CD8-positive, alpha-beta T cell (primary cell): ENCODE measurements at places on chromosomes 11 and 22.

GRCh38 chr11:66604155-66604554 is 11.2 kb downstream of the CCS start:
- no peak for DNase-seq

DNA sequence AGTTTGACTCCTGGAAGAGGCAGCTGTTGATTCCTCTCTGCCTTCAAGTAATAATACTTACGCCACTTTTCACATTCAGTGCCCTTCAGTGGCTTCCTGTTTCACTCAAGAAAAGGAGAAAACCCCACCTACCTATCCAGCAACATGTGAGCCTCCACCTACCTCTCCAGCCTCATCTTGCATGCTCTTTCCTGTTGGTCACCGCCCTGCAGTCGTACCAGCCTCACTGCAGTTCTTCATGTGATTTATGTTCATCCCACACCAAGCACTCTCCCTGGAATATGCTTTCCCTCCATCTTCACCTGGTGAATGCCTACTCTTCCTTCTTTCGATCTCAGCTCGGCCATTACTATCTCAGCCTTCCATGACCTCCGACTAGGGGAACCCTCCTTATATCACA is 21.8 kb upstream of the YWHAH start:
- DNase-seq: no peak

DNA sequence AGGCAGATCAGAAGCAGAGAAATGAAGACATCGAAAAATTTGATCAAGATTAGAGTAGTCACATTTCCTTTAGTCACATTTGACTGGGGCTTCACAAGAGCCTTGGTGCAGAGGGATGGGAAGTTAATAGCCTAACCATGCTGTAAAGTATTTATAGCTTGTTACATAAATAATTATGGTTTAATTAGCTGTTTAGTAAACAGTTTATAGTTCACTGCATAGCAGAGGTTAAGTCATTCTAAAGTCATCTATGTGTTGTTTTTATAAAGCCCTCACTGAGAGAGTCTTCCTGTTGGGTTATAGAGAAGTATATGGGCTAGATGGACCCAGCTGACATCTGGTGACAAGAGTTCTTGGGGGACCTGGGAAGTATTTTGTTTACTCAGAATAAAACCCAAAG is 47.1 kb downstream of the INSC start:
- no peak for DNase-seq

- peak; percentile 60 for DNase-seq
Observed at GRCh38 chr11:90204832-90205646, 17.8 kb downstream of the CHORDC1 start.

DNA sequence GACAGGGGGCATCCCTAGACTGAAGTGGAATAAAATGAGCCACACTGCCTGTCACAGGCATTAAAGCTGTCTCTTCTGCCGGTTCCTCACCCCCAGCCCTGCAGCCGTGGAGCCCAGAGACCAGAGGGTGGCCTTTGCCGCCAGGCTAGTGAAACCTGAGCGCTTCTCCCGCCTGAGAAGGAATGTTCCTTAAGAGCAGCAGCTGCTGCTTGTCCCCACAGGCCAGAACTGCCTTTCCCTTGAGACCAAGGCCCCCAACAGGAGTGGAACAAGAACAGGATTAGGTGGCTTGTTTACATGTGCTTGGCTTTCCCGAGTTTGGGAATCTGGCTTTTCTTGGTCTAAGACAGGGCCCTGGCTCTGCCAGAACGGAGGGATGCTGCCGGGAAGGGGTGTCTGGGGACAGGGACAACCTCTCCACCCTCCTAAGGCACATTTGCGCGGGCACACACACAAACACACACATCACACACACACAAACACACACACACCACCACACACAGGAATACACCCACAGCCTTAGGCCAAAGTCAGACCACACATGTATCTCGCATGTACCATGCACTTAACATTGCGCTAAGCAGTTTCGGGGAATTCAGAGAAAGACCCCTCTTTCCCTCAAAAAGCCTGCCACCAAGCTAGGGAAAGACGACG is 91.8 kb downstream of the FEZ1 start:
- DNase-seq: no peak

DNA sequence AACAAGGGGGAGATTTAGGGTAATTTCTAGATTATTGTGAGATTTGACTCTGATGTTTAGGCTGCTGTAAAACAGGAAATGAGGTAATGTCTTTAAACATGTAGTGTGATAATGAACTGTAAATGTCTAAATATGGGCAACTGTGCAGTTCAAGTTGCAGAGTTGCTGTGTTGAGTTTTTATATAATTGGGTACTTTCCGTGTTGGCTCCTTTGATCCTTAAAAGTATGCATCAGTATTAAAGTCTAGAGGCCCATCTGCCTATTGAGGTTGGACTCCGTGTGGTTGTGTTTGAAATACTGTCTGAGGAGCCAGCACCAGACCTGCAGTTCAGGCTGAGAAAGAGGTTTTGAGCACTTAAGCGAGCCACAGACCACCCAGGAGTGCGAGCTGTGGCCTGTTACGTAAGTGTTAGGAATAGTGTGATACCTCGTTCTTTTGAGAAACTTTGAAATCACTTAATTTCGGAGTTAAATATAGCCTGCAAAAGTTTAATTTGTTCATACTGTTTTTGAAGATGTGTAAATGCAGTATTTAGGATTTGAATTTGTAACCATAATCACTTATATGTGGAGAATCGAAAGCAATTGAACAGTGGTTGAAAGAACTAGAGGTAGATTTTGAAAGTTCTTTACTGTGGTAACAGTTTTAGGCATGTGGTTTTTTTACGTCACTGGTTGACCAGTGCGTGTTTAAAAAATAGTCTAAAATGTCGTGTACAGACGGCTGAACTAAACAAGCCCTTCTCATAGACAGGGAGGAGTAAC is 9.0 kb downstream of the FAM118A start:
- peak; percentile 62 for DNase-seq

GRCh38 chr11:19025481-19026406 is 34.8 kb downstream of the MRGPRX2 start:
- DNase-seq: no peak

DNA sequence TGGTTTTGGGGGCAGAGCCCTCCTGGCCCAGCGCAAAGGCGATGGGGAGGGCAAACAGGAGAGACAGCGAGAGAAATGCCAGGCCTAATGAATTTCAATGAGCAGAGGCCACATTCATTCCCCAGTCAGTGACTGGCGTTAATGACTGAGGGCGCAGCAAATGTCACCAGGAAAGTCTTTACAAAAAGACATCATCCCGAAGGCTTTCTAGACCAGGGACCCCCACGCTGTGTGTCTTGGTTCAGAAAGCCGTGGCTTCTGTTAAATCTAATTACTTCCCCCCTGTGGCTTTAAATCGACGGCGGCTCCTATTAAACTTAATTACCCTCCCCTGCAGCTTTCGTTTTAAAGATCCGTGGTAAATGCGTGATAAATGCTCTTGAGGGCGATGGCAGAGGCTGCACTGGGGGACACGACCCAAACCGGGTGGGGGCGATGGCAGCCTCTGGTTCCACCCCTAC is 1.6 kb upstream of the FGF19 start:
- no peak for DNase-seq

DNA sequence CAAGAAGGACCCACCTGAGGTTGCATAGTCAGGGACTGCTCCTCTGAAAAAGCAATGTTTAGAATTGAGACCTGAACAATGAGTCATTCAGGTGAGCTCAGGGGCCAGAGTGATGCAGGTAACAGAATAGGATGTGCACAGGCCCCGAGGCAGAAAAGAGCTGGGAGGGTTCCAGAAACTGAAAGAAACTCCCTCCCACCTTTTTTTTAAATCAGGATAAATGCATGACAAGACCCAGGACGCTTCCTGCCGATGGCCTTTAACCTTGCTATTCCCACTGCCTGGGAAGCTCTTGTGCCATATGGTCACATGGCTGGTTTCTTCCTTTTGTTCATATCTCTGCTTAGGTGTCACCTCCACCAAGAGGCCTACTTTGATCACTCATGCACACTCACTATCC is 214.2 kb upstream of the ZBED5 start:
- no peak for DNase-seq

- no peak for DNase-seq
Observed at GRCh38 chr22:31995807-31996206, 47.3 kb upstream of the SLC5A1 start.

GRCh38 chr11:125464270-125464662 is 31.8 kb downstream of the FEZ1 start:
- DNase-seq: no peak

- no peak for DNase-seq
Observed at GRCh38 chr11:45319077-45319476, 32.9 kb upstream of the SYT13 start.

DNA sequence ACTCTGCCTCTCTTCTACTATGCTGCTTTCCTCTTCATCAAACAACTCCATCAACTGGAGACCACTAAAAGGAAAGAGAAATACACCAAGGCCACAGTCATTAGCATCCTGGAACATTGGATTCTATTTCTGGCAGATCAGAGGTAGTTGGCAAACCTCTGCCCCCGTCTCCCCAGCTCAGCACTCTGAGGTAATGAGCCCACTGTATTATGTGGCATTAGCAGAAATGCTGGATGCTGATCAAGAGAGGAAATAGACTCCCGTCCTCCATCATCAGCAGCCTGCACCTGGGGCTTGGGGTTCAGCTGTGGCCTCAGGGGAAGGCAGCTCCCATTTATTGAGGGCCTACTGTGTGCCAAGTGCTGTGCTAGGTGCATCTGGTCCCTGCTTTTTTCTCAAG is 9.0 kb upstream of the RASD2 start:
- no peak for DNase-seq

DNA sequence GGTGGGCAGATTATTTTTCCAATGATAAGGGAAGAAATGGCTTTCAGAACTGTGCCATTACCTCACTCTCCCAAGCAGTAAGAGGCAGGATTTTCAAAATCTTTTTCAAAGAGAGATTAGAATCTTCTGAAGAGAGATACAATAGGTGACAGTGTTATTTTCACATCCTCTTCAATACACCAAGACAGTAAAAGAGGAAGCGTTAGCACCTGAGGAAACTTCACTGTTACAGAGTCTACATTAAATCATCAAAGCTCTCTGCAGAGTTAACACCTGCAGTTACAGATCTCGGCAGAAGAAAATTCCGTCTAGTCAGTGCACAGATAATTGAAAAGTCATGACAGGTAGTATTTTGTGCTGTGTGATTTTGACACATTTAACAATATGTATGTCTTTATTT is 144.9 kb downstream of the PGR start:
- DNase-seq: no peak

DNA sequence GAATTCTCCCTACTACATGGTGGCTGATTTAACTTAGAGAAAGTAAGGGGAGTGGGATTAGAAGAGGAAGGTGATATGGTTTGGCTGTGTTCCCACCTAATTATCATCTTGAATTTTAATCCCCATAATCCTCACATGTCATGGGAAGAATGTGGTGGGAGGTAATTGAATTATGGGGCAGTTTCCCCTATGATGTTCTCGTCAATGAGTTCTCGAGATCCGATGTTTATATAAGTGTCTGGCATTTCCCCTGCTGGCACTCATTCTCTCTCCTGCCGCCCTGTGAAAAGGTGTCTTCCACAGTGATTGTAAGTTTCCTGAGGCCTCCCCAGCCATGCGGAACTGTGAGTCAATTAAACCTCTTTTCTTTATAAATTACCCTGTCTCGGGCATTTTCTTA is 169.3 kb downstream of the CASP12 start:
- DNase-seq: no peak

- no peak for DNase-seq
Observed at GRCh38 chr11:111297696-111298095, 650 bp upstream of the POU2AF3 start.

DNA sequence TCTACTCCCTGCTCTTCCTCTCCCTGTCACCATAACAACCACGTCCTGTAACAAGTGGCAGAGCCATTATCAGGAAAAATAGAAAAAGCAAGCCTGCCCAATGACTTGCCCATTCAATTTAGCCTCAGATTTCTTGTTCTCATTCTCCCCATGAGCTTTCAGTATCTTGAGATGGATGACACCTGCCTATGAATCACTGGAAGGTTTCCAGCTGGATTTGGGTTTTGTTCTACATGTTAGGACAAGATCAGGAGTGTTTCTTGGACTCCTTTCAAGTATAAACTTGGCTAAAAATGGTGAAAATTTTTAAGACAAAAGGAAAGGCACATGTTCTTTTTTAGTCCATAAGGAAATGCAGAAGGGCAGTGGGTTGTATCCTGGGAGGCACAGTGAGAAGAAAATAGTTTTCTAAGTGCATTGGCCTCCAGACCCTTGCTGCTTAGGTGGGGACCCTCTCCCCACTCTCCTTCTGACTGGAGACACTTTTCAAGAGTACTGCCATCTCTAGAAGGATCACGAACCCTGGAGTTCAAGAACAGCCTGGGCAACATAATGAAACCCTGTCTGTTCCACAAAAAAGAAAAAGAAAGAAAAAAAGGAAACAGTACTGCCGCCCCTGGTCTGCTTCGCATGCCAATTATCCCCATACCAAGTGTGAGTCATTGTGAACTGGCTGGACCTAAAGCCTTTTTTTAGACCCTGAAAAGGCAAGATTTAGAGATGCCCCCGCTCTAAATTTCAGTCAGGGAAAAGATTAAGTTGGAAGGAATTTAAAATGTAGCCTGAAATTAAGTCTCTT is 51.0 kb downstream of the MTNR1B start:
- no peak for DNase-seq

DNA sequence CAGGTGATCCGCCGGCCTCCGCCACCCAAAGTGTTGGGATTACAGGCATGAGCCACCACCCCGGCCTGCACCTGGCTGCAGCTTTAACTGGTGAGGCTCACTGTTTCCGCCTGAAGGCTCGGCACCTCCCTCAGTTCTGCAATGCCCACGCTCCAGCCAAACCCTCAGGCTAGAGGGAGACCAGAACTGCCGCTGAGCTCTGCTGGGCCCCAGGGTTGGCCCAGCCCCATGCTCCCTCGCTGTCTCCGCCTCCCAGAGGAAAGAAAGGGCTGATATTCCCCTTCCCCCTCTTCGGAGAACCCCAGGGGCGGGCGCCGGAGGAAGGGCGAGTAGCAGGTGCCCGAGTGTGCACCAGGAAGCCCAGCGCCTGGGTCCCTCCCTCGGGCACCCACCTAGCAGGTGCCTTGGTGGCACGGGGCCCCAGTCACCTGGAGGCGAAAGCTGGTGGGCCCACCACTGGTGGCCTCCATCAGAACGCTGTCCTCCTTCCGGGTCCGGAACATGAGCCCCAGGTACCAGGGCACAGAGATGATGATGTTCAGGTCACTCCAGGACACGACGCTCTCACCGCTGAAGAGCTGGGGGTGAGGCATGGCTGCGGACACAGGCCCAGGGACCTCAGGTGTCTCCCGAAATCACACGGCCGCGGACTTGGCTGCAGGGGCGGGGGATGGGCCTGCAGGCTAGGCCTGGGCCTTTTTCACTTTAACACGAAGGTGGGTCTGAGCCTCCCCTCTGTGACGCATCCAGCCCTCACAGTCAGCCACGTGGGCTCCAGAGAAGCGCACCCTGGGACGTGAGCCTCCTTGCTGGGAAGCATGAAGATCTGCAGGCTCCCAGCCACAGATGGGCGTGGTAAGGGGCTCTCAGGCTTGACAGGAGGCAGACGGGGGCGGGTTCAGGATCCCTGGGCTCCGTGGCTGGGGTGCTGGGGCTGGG is 73.3 kb downstream of the TRMU start:
- no peak for DNase-seq
